ENCODE measurements at places on chromosomes 3 and 15.

- DNase-seq = no peak
These were observed 53.8 kb downstream of the MGLL start for GRCh38 chr3:127768346-127769008.

DNA sequence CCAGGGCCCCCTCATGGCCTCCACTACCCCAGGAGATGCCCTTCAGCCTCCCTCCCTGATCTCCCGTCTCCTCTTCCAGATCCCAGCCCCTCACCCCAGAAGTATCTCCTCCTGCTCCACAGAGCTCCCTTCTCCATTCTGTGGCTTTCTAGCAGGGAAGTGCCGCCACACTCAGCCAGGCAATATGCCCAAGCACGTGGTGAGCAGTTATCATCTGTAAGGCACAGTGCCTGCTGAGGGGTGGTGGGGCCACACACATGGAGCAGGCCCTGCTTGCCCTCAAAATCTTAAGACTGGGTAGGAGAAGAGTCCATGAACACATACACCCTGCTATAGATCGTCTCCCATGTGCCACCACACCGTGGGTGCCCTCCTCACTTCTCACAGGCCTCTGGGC is 2.4 kb upstream of the PHGR1 start:
- no peak for DNase-seq

DNA sequence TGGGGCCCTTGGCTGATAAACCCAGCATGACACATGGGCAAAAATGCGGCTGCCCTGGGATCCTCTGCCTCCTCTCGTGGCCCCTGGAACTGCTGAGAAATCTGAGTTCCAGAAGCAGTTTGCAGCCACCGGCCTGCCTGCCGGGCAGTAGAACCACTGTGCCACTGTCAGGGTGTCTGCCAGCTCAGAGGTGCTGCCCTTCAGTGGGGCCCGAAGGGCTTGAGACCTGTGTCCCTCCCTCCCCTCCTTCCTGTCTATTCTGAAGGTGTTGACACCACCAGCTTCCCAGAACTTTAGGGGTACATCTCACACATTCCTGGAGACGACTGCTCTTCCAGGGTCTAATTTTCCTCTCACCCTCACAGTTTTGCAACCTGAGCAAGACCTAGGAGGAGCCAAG is 88.2 kb upstream of the POMGNT2 start:
- no peak for DNase-seq

- DNase-seq = no peak
These were observed 94.4 kb downstream of the CHRNA7 start for GRCh38 chr15:32124726-32125125.

DNA sequence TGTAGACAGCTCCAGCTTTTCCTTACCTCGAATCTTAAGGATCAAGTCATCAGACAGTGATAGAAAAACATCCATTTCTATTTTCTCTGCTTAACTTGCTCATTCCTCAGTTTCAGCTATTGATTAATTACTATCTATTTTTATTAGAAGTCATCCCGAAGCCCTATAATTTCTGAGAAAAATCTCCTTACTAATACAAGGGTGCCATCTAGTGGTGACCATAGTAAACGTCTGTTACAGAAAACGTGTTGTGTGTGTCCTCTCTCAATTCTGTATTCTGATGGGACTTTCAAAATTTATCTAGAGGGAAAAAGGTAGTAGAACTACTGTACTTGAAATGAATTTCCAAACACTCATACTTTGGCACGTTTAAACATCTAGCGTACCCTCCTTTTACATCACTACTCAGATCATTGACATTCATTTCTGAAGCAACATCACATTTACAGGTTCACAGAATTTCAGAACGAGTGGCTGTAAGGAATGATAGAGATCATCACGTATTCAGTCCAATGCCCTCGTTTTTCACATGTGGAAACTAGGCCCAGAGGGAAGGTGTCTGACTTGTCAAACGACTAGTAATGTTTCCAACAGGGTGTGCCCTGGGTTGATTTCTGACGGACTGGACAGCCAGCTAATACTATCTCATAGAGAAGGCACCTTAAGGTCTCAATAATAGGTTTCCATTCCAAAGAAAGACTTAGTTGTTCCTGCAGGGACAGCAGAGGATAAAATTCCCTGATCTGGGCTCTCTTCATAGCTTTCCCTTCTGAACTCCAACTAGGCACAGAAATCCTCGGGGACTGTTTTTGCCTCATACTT is 25.6 kb downstream of the HACD2 start:
- DNase-seq = peak; percentile 69

GRCh38 chr3:71376911-71377310 is 206.6 kb downstream of the FOXP1 start:
- no peak for DNase-seq

DNA sequence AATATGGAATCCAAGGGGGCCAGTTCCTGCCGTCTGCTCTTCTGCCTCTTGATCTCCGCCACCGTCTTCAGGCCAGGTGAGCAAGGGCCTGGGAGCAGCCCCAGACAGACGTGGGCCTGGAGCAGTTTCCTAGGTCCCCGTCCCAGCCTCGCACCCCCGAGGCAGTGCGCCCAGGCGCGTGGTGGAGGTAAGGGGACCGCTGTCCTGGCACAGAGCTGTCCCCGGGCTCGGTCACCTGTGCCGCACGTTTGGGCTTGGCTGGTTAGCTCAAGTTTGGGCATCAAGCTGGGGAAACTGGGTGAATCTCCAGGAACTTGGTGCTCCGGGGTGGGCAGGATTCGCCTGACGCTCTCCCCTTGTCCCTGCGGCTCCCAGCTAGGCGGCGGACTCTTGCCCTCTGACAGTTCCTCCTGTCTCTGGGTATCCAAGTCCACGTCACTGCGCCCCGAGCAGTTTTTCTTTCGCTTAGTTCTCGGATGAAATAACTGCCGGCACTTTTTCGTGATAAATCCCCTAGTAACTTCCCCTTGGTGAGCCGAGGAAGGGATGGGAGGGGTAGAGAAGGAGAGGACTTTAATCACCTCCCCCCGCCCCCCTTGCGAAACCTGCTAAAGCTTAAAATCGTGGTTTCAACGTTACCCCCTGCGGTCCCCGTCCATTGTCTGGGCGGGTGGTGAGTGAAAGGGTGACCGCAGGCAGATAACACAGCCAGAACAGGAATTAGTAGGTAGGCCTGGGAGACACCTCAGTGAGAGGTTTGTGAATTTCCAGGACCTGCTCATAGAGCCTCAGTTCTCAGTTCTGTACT is 901 bp downstream of the ALCAM start:
- DNase-seq = peak; percentile 87

DNA sequence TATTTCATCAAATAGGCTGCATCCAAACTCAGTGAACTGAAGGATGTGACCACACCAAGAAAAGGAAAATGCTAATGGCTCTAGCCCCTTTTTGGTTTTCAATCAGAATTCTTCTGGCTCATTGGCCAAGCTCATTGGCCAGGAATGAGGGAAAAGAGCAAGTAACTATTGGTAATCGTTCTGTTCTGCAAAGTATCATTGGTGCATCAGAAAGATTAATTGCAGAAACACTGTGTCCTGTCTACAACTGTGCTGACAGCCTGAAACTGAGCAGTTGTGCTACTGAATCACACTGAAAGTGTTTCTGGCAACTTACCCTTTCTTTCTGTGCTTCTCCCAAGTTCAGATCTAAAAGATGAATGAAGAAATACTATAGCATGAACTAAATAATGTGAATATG is 116.4 kb upstream of the ROBO2 start:
- DNase-seq = no peak

GRCh38 chr15:93968773-93969172 is 262.6 kb upstream of the MCTP2 start:
- no peak for DNase-seq

GRCh38 chr3:53749448-53749847 is 96.8 kb downstream of the CHDH start:
- DNase-seq = no peak

DNA sequence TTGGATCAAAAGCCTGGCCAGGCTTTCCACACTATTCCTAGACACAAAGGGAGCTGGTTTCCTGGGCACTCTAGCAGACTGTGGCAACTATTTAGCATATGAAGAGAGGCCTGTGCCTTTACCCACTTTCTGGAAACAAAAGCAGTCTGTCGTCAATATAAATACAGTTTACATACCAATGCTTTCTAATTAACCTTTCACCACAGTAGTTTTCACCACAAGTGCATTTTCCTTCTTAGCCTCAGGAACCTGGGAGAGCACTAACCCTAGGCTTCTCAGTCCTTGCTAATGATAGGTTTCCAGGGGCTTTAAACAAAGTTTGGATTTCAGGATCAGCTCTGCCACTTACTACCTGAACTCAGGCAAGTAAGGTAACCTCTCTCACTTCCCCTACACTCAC is 499.1 kb downstream of the MAGI1 start:
- no peak for DNase-seq

DNA sequence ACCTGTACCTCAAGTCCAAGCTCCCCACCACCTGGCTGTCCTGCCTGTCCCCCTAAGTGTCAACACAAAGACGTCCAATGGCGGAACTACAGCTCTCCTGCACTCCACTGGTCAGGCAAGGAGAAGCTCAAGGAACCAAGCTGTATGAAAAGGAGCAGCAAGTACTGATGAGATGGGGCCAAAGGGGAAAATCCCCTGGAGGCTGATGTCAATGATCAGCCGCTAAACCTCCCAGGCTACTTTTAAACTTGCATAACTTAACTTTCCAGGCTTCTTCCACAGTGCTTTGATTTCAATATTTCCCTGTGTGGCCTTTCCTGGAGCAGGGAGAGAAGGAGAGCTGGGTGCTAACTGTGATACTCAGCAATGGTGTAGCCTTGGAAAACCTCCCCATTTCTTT is 35.0 kb downstream of the TM4SF4 start:
- DNase-seq = no peak

Measured in globus pallidus (tissue), 1 donor.